Kidney tubule cell (primary cell): ENCODE measurements at places on chromosomes 16 and 17.

DNA sequence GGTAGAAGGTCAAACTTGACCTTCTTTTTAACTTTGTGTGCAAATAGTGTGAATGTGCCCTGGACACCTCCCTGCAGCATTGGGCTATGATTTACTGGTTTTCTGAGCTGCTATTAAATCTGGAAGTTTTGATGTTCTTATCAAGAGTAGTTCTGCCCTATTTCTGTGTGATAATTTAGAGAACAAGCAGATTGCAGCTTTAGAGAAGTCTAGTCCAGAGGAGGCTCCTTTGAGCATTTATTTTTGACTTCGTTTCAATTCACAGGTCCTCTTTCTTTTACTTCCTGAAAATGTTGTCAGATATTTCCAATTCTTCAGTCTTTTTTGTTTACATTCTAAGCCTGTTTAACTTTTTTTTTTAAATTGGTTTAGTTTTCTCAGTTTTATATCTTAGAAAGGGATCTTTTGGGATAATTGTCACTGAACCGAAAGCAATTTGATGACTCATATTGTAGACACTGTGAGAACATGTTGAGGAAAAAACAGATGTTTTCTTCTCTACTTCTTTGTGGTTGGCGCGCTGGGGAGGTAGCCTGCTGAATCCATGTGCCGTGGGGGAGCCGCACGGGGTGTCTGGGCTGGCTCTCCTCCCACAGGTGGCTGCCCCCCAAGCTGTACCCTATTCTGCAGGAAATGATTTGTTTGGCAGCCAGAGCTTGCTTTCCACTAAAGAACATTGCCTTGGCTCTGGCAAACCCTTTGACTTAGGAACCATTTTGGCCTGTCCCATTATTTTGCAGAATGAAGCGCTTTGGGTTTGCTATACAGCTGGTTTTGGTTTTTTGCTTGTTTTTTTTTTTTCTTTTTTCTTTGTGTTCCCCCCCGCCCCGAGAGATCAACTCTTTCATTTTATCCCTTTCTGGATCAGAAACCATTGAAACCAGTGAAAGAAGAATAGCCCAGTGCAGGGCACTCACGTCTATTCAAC, 53.4 kb downstream of the MFSD11 start:
- peak; percentile 14 for DNase-seq

DNA sequence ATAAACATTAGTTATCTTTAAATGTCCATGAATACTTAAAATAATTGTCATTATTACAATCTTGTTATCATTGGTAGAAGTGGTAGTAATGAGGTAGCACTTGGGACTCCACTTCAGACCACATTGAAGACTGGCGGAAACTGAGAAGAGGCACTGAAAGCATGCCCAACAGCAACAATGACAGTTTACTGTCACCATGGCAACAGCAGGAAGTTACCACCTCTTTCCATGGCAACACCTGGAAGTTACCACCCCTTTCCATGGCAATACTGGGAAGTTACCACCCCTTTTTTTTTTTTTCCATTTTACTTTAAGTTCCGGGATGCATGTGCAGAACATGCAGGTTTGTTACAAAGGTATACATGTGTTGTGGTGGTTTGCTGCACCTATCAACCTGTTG, 494.9 kb upstream of the RBFOX1 start:
- peak; percentile 27 for DNase-seq

DNA sequence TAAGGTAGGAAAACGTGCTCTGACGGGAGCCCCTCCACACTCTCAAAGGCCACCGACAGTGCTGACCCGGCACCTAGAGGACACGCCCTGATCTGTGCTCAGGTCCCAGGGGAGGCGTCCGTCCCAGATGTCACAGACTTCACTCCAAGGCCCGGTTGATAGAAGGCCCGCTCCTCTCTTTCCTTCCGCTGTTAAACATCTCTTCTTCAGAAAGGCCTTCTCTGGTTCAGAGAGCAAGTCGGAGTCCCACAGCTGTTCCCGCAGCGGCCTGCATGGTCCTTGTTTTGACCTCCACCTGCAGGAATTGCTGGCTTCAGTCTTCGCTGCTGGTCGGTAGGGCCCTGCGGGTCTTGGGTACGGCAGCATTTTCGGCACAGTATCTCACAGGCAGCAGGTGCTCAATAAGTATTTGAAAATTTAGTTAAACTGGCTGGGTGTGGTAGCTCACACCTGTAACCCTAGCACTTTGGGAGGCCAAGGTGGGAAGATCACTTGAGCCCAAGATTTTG, 88.5 kb downstream of the MRC2 start:
- DNase-seq, result no peak

- DNase-seq, result no peak
Measured at GRCh38 chr16:76197900-76198299, 79.3 kb upstream of the CNTNAP4 start.

- peak; percentile 76 for DNase-seq
Measured at GRCh38 chr17:63405741-63406261, 40.3 kb downstream of the CYB561 start.

- DNase-seq, result peak; percentile 42
Measured at GRCh38 chr17:48012151-48012520, 25.5 kb downstream of the COPZ2 start.

DNA sequence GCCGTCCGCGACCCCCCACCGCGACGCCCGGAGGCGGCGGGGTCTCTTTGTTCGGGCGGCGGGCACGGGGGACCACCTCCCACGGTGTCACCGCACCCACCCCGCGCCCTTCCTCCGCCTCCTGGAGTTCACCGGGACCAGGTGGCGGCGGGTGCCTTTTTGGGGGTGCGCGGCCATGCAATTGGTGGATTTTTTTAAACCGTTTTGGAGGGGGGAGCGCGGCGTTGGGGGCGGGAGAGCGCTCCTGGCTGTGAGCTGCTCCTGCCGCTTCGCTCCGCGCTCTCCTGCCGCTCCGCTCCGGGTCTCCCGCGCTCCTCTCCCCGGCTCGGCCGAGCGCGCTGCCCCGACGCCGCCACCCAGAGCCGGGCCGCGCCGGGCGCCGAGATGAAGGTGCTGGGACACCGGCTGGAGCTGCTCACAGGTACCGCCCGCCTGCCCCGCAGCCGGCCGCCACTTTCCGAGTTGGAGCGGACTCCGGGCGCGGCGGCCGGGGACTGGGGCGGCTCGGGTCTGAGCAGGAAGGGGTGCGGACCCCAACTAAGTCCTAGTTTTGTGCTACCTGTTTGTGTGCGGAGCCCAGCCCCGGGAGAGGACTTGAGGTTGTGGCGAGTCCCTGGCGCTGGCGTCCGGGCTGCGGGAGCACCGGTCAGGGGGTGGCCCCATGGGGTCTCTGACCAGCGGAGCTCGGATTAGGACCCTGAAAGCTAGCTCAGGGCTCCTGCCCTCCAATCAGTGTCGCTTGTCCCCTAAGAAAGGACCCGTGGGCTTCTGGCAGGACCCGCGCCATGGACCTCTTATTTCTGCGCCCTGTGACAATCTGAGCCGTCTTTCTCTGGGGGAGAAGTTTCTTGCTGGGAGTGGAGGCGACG, 35.7 kb upstream of the NDRG4 start:
- DNase-seq, result peak; percentile 34

GRCh38 chr17:65092262-65092661, 35.7 kb upstream of the GNA13 start:
- DNase-seq, result no peak

DNA sequence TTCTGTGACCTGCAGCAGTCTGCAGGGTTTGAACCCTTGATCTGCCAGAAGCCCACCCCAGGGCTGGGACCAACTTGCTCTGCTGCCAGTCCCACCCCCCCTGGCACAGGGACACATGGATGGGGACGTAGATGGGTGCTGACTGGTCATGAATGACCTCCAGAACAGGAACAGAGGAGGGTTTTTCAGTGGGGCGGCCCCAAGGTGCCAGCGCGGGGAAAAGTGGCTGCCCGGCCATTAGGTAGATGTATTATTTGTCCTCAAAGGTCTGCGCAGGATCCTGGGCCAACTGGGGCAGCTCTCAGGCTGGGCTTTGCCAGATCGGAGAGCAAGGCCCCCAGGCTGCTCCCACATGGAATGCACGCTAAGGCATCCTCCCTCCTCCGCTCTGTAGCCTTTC, 265.2 kb upstream of the TNRC6C start:
- no peak for DNase-seq

GRCh38 chr16:3022208-3022683, 1.5 kb downstream of the HCFC1R1 start:
- peak; percentile 96 for DNase-seq

GRCh38 chr17:83074486-83075223, 4.8 kb upstream of the METRNL start:
- no peak for DNase-seq

DNA sequence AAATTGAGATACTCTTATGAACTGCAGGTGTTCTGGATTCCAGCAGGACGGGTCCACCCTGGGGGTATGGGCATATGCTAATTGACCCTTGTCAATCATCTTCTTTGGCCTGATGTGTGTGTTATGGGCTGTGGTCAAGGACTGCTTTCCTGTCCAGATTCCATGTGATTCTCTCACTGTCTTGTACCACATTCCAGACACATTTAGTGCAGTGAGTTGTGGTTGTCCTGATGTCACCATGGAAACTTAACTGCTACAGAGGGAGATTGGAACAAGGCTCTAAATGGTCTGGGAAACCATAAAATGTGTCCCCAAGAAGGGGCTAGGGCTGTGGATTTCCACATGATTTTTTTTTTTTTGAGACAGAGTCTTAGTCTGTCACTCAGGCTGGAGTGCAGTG, 367.4 kb downstream of the UTP18 start:
- DNase-seq, result peak; percentile 53

- DNase-seq, result no peak
Measured at GRCh38 chr17:18230288-18231141, 5.1 kb downstream of the LLGL1 start.

DNA sequence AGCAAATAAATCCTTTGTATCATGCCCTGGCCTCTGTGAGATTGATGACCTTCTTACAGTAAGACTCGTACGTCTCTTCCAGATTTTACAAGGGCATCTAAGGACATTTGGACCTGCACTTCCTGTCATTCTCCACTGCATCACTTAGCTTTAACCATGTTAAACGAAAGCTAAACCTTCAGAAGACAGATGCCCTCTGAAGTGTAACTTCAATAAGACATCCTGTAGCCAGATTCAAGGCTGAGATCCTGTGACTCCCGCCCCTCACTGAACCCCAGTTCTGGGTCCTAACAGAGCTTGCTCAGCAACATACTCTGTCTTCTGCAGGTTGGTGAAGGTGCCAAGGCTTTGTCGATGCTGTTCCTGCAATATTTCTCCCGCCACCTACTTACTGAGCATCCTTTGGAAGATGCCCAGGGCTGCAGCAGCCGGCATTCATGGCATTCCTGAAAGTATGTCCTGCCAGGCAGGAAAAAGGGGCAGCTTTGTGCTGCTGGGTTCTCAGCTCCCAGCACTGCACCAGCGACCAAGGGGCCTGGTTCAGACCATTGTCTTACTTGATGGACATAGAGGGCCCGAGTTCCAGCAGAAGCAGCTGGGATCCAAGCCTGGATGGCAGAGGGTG, 131.1 kb downstream of the AXIN2 start:
- no peak for DNase-seq

- DNase-seq, result no peak
Measured at GRCh38 chr16:83723244-83723643, 84.5 kb upstream of the HSBP1 start.

- peak; percentile 32 for DNase-seq
Measured at GRCh38 chr16:77191259-77191969, 424 bp downstream of the MON1B start.

DNA sequence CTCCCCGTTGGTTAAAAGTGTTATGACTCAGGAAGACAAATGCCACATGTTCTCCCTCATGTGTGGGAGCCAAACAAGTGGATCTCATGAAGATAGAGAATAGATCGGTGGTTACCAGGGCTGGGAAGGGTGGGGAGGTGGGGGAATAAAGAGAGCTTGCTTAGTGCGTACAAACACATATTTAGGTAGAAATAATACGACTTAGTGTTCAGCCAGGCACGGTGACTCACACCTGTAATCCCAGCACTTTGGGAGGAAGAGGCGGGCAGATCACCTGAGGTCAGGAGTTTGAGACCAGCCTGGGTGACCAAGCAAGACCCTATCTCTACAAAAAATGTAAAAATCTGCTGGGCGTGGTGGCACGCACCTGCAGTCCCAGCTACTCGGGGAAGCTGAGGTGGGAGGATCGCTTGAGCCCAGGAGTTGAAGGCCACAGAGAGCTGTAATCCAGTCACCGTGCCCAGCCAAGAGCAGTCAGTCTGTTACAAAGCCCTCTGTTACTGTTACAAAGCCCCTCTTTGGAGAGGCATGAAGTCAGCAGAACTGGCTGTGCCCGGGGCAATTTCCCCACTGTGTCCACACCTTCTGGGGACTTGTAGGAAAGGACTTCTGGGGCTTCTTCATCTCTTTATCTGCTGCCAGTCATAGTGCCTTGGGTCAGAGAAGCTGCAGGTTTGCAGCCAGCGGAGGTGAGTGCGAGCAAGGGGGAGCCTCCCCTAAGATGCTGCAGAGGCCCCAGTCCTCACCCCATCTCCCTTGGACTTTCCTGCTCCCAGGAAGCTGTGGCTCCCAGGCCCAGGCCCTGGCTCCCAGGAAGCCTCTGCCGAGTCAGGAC, 4.3 kb upstream of the ALDH3A1 start:
- no peak for DNase-seq

GRCh38 chr16:89696670-89697128, 4.8 kb downstream of the SPATA2L start:
- no peak for DNase-seq

- peak; percentile 86 for DNase-seq
Measured at GRCh38 chr16:4500272-4500671, 24.1 kb downstream of the HMOX2 start.

GRCh38 chr17:58538811-58539409, 24.5 kb upstream of the MTMR4 start:
- no peak for DNase-seq

GRCh38 chr16:22971346-22971924, 157.5 kb downstream of the HS3ST2 start:
- DNase-seq, result no peak

DNA sequence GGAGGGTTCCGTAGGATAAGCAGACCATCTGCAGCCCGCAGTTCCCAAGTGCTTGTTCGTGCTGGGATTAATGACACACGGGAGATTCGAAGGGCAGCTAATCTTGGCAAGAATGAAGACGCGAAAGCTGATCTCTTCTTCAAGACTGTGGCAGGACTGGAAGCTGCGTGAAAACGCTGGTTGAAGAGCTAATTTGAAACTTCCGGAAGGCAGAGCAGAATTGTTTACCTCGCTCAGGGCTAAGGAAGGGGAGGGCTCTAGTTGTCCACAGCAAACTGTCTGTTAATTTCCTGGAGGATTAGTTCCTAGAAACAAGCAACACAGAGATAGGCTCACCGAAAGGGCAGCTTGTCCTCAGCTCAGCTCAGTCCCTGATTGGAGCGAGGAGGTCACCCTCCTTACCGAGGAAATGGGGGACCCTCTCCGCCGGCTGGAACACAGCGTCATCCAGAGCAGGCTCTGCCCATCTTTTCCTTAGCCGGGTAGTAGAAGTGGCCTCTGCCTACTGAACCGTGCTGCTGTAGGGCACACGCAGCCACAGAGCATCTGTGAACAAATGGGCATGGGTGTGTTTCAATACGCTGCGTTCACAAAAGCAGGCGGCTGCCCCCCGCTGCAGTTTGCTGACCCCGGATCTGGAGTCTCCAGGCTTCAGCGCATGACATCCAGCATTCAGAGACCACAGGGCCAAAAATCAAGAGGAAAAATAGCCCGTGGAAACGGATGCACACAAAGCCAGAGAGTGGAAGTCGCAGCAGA, 16.7 kb upstream of the BAIAP2 start:
- DNase-seq, result peak; percentile 47

GRCh38 chr16:82665025-82665424, 38.3 kb downstream of the CDH13 start:
- no peak for DNase-seq

GRCh38 chr16:83781-84615, 6.0 kb downstream of the MPG start:
- no peak for DNase-seq

GRCh38 chr16:84391151-84392030, 23.1 kb downstream of the ATP2C2 start:
- DNase-seq, result no peak
